ENCODE measurements at places on chromosomes 7 and 10.

- peak; percentile 3 for DNase-seq
Measured at GRCh38 chr7:40843338-40843985, 708.7 kb downstream of the SUGCT start.

DNA sequence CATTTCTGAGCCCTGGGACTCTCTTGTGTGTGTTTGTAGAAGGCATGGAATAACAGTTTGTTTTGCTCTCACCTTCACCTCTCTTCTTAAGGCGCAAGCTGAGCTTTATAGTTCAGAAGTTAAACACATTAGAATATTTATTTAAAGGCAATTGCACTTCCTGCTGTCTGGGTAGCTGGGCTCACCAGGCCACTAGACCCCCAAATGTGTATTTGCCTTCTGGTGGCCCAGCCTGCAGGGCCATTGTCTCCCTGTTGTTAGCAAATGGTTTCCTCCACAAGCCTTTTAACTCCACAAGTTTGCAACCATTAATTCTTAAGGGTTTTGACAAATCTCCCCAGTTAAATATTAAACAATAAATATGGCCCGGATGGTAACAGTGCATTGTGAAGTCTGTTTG, 31.1 kb upstream of the NEUROD6 start:
- no peak for DNase-seq

- DNase-seq: no peak
Measured at GRCh38 chr7:77308792-77309191, 107.4 kb downstream of the GSAP start.

- DNase-seq: no peak
Measured at GRCh38 chr10:75772153-75772887, 340.9 kb downstream of the LRMDA start.

- DNase-seq: no peak
Measured at GRCh38 chr7:100785878-100786277, 41.4 kb downstream of the EPHB4 start.

DNA sequence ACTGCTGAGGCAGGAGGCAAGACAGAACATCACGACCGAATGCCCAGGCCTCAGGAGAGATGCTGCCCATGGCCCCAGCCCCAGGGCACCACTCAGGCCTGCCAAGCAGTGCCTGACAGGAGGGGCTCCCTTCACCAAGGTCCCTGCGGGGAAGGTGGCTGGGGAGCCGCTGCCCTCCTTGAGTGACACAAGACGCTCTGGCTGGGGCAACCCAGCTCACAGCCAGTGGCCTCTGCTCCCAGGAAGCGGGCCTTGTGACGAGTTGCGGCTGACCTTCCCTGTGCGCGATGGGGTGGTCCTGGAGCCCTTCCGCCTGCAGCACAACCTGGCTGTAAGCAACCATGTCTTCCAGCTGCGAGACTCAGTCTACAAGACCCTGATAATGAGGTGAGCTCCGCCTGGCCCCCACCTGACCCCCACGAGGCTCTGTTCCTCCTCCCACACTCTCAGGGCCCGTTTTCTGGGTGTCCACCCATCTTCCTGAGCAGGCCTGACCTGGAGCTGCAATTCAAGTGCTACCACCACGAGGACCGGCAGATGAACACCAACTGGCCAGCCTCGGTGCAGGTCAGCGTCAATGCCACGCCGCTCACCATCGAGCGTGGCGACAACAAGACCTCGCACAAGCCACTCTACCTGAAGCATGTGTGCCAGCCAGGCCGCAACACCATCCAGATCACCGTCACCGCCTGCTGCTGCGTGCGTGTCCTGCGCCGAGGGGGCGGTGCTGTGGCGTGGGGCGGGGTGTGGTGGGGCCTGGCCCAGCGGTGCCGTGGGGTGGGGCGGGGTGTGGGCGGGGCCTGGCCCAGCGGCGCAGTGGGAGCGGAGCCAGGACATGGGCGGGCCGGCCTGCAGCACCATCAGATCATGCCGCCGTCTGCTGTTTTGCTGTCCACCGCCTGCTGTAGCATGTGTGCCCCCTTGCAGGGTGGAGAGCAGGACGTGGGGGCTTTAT, 12.8 kb downstream of the ZMIZ2 start:
- peak; percentile 16 for DNase-seq

Data from fibroblast of skin of right quadriceps (primary cell).